ENCODE measurements at places on chromosomes 1 and 21.

- no peak for DNase-seq
Measured at GRCh38 chr1:55938861-55939260, 640.5 kb downstream of the PLPP3 start.

GRCh38 chr1:192350356-192350755, 33.6 kb downstream of the RGS21 start:
- DNase-seq, result no peak

GRCh38 chr1:118257946-118258345, 72.9 kb upstream of the SPAG17 start:
- no peak for DNase-seq

DNA sequence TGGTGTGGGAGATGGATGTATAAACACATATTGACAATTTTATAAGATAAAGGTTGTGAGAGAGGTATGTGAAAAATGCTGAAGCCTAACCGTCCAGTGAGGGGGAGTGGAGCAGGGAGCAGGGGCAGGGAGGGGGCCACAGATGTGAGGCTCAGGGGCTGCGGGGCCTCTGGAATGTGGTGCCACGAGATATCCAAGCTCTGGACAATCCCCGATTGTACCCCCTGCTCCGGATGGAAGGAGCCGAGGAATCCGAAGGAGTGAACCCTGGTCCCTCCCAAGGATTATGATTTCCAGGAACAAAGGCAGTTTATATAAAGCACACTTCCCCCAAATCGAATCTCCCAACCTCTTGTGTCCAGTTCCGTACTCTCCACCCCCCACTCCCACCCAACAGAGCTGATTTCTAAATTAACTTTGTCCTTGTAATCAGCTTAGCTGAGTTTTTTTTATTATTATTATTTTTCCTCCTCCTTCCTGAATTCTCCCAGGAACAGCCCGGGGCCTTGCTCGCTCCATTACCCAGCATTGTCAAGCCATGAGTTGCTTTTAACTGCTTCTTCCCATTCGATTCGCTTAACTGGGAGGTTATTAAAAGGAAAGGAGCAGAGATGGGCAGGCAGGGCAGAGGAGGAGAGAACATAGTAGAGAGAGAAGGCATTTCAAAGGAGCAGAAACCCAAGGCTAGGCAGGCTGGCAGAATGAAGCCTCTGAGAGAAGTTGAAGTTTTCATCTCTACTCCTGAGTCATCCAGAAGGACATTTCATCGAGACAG, 9.4 kb downstream of the KIRREL1 start:
- DNase-seq, result no peak

- no peak for DNase-seq
Measured at GRCh38 chr21:15050568-15051377, 14.0 kb downstream of the NRIP1 start.

Measured in activated CD8-positive, alpha-beta memory T cell treated with anti-CD3 and anti-CD28 coated beads for 1 hour (primary cell).